SJSA1 (cell line): ENCODE measurements at places on chromosomes 3 and 15. TPM values are rescaled to one million over a fixed set of nuclear protein-coding genes. Genes with fewer than 3 reads are reported as not detected.
A peak's percentile ranks its signal among the peaks of the same experiment; 100 is the strongest.

DNA sequence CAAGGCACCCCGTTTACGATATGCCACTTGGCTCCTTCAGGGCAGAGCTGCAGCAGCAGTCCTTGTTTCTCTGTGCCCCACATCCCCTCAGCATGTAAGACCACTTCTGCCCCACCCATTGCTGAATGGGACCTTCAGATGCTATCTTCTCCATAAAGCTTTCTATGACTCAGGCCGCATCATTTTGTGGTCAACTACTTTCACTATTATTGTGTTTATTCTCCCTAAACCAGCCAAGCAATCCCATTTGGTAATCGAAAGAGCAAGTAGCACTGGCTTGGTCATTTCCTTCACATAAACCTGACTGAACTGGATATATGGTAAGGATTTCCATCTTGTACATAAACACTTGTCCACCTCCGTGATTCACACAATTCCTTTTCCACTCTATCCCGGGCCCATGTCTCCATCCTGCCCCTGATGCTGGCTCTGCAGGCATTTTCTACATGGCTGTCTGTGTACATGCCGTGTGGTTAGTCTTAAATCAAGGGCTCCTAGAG is 25.7 kb downstream of the LIPC start:
- no peaks in the 10 kb centered on the region for H3K36me3 ChIP-seq
- no peak overlapping the region for H3K4me3 ChIP-seq
- H3K27ac ChIP-seq = peak overlapping the region; percentile 9; the same call in 1 of the 2 replicates
- DNase-seq = peak; percentile 87

Gene CD86
- not detected in 2 replicates for total RNA-seq

GRCh38 chr15:88255484-88256278 is 858 bp downstream of the NTRK3 start:
- DNase-seq = no peak
- H3K36me3 ChIP-seq = no peaks in the 10 kb centered on the region
- peaks cover 37% of the 10 kb centered on the region for H3K27me3 ChIP-seq
- H3K4me3 ChIP-seq = no peak overlapping the region
- no peak overlapping the region for H3K27ac ChIP-seq

DNA sequence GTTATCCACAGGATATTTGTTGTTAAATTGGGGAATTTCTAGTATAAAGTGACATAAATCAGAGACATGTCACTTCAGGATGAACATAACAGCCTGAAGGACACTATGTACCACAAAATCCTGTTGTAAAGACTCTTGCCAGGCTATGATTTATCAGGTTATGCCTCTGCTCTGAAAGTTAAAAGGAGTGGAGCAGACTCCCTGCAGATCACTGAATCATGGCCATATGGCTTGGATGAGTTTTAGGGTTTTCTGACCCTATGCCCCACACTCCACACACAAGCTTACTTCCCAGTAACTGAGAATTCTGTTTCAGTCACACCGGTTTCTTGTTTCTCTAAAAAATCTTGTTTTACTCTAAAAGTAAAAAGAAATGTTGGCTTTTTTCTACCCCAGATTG is 869.4 kb downstream of the NAALADL2 start:
- no peak for DNase-seq
- H3K4me3 ChIP-seq = no peak overlapping the region
- H3K27ac ChIP-seq = no peak overlapping the region
- no peaks in the 10 kb centered on the region for H3K27me3 ChIP-seq
- no peaks in the 10 kb centered on the region for H3K36me3 ChIP-seq

DNA sequence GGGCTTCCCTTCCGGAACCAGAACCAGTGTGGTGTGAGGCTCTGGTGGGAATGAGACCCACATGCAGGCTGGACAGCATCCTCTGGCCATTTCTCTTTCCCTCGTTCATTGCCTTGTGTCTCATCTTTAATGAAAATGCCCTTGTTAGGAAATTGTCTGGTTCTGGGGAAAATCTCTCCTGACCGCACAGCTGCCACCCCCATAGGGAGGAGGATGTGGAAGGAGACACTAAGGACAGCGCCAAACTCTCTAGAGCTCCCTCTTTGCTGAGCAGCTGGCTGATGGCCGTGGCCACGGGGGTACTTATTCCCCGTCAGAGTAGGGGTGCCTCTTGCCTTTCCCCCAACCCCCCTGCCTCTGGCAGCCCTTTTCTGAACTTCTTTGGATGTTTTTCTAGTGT is 297.6 kb upstream of the C2CD4B start:
- H3K27ac ChIP-seq = no peak overlapping the region
- no peaks in the 10 kb centered on the region for H3K27me3 ChIP-seq
- DNase-seq = no peak
- H3K4me1 ChIP-seq = peaks cover 13% of the 10 kb centered on the region

DNA sequence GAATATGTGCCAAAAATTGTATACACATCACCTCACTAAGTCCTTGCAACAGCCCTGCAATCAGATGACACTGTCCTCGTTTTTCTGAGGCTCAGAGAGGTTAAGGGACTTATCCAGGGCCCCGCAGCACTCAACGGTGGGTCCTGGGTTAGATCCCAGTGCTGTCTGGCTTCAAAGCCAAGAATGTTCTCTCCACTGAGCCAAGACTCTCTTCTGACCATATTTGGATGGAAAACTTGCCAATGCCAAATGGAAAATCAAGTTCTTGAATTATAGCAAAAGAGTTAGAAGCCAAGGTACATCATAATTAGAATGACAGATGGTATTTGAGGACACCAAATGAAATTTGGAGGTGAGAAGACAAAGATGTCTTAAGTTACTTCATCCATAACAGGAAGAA is 75.9 kb downstream of the NCEH1 start:
- H3K4me1 ChIP-seq = peaks cover 16% of the 10 kb centered on the region
- 0 out of 2 replicates have a peak overlapping the region, but pooled peaks have one; percentile 21 for H3K27ac ChIP-seq
- peaks cover 54% of the 10 kb centered on the region for H3K36me3 ChIP-seq
- H3K27me3 ChIP-seq = no peaks in the 10 kb centered on the region
- no peak for DNase-seq

Gene CSPG5
- total RNA-seq = 0.24 TPM in 1 of 2 replicates, not detected in the other

Gene POLG
- 54.9 and 71.0 TPM in 2 replicates for total RNA-seq

Gene KNG1
- not detected in 2 replicates for total RNA-seq

DNA sequence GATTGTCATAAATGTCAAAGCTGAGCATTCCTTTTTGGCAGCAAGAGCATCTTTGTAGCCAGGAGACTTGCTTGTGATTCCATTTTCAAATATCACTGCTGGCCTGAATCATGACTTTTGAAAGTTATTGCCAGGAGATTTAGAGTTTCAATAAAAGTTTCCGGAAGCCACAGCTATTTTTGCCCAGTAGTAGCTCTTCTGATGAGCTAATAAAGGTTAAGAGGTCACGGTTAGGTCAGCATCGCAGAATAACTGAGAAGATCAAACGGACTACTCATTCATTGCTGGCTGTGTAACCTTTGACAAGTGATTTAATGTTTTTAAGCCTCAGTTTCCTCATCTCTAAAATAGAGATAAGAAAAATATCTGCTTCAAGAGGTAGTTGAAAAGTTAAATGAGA is 105.1 kb upstream of the ETV5 start:
- no peak overlapping the region for H3K27ac ChIP-seq
- peaks cover 11% of the 10 kb centered on the region for H3K4me1 ChIP-seq
- H3K27me3 ChIP-seq = no peaks in the 10 kb centered on the region
- no peak overlapping the region for H3K4me3 ChIP-seq
- DNase-seq = no peak
- H3K36me3 ChIP-seq = no peaks in the 10 kb centered on the region

Gene CLCN2
- total RNA-seq = 8.8 and 11.6 TPM in 2 replicates

Gene KBTBD13
- not detected in 2 replicates for total RNA-seq

- peaks cover 32% of the 10 kb centered on the region for H3K4me1 ChIP-seq
- H3K36me3 ChIP-seq = 0 out of 2 replicates have a peak, but pooled peaks cover 2% of the 10 kb centered on the region
- no peaks in the 10 kb centered on the region for H3K27me3 ChIP-seq
- no peak for DNase-seq
- peak overlapping the region; percentile 41 for H3K27ac ChIP-seq
These were observed 10.8 kb downstream of the PRICKLE2 start for GRCh38 chr3:64214381-64215018.

DNA sequence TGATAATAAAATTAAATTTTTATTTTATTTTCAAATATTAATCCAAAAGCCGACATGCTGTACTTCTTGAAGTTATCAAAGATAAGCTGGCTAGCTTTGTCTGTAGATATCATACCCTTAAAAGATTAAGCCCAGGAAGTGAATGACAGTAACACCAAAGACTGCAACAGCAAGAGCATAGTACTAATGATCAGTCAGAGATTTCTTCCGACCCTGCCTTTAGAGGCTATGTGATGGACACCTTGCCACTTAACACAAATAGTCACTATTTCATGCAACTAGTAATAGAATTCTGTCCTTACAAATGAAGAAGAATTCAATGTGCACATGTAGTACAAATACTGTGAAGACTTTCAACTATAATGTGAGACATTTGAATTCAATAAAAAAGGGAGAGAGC is 9.3 kb upstream of the MBNL1 start:
- H3K4me1 ChIP-seq = peaks cover 30% of the 10 kb centered on the region
- H3K4me3 ChIP-seq = no peak overlapping the region
- no peaks in the 10 kb centered on the region for H3K27me3 ChIP-seq
- H3K27ac ChIP-seq = no peak overlapping the region
- DNase-seq = no peak
- no peaks in the 10 kb centered on the region for H3K36me3 ChIP-seq

- no peaks in the 10 kb centered on the region for H3K4me1 ChIP-seq
- no peaks in the 10 kb centered on the region for H3K36me3 ChIP-seq
- no peaks in the 10 kb centered on the region for H3K27me3 ChIP-seq
- H3K27ac ChIP-seq = no peak overlapping the region
- DNase-seq = no peak
- H3K4me3 ChIP-seq = no peak overlapping the region
These were observed 89.0 kb downstream of the IL20RB start for GRCh38 chr3:137046747-137047146.

Gene ST3GAL6
- not detected in 2 replicates for total RNA-seq

Gene RPP14
- total RNA-seq = 14.9 and 23.0 TPM in 2 replicates

Gene ARNT2
- 7.1 and 16.8 TPM in 2 replicates for total RNA-seq

Gene DISP2
- 0.21 and 0.28 TPM in 2 replicates for total RNA-seq

GRCh38 chr15:47439146-47440111 is 277.9 kb upstream of the SEMA6D start:
- DNase-seq = peak; percentile 10
- H3K4me1 ChIP-seq = peaks cover 30% of the 10 kb centered on the region
- no peaks in the 10 kb centered on the region for H3K36me3 ChIP-seq
- H3K4me3 ChIP-seq = no peak overlapping the region
- H3K27me3 ChIP-seq = no peaks in the 10 kb centered on the region

DNA sequence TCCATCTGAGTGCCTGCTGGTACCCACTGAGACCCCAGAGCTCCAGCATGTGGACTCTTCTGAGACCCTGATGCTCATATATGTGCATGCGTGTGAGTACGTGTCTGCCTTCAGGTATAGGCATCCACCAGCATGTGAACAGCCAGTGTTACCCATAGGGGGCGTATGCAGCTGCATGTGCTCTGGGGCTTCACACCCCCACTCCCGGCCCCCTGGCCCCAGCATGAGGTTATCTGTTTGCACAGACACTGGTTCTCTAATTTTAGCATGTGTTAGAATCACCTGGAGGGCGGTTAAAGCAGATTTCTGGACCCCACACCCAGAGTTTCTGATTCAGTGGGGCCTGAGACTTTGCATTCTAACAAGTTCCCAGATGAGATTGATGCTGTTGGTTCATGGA is 824 bp upstream of the CILP start:
- H3K27ac ChIP-seq = no peak overlapping the region
- H3K4me1 ChIP-seq = no peaks in the 10 kb centered on the region
- DNase-seq = no peak
- no peaks in the 10 kb centered on the region for H3K27me3 ChIP-seq

Gene NANOGP8
- not detected in 2 replicates for total RNA-seq

- H3K27ac ChIP-seq = no peak overlapping the region
- no peak overlapping the region for H3K4me3 ChIP-seq
- H3K36me3 ChIP-seq = 0 out of 2 replicates have a peak, but pooled peaks cover 3% of the 10 kb centered on the region
- no peaks in the 10 kb centered on the region for H3K4me1 ChIP-seq
These were observed 101.9 kb upstream of the PLXND1 start for GRCh38 chr3:129708328-129708861.

DNA sequence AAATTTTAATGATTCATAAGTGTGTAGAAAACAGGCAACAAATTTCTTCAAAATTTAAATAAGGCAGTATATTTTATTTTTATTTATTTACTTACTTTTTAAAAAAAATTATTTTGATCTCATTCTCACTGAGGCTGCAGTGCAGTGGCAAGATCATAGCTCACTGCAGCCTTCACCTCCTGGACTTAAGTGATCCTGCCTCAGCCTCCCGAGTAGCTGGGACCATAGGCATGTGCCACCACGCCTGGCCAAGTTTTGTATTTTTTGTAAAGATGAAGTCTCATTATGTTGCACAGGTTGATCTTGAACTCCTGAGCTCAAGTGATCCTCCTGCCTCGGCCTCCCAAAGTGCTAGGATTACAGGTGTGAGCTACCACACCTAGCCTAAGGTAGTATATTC is 61.2 kb upstream of the XRN1 start:
- no peak overlapping the region for H3K4me3 ChIP-seq
- H3K36me3 ChIP-seq = peaks cover 4% of the 10 kb centered on the region
- H3K4me1 ChIP-seq = no peaks in the 10 kb centered on the region
- DNase-seq = no peak
- H3K27me3 ChIP-seq = no peaks in the 10 kb centered on the region

DNA sequence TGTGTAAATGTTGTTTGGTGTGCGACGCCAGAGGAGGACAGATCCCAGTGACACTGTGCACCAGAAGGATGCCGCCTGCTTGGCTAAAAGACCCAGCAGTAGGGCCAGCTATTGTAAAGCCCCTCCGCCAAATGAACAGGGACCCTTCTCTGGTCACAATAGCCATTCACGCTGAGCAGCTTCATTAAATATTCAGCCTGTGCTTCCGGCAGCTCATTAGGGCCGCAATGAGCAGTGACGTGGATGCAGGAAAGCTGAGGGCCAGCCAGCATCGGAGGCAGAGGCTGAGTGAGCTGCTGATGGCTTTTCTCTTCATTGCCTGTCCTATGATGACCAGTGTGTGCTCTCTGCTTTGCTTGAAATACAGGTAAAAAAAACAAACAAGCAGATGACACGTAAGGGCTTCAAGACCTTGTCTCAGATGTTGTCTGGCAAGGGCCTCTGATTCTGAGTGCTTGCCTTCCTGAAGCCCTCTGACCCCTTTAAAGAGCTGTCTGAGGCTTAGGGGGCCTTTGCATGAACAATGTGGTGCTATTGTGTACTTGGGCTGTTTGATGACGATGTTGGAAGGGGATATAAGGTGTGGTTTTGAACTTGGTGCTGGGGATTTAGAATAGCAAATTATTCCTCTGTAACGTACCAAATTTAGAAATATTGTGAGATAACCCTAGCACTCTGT is 130.4 kb downstream of the FEZF2 start:
- H3K36me3 ChIP-seq = no peaks in the 10 kb centered on the region
- H3K4me3 ChIP-seq = no peak overlapping the region
- no peak overlapping the region for H3K27ac ChIP-seq
- no peak for DNase-seq
- H3K4me1 ChIP-seq = no peaks in the 10 kb centered on the region

Gene C3orf18
- total RNA-seq = 9.1 and 15.2 TPM in 2 replicates
